IPS-NIHi11 (cell line): ENCODE measurements at places on chromosomes 3 and 15.

DNA sequence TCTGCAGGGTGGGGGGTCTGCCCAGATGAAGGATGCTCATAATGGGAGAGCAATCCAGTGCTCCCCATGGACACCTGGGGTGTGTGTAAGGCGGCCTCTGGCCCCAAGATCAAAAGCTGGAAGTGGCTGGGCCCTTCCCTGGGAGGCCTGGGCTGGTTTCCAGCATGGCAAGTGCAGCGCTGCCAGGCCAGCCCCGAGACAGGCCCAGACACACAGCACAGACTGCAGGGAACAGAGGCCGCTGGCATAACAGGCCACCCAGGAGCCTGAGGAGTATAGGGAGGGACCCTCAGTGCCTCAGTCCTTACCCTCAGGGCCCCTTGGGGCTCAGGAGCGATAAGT is 10.0 kb downstream of the ITPKA start:
- no peak for DNase-seq

DNA sequence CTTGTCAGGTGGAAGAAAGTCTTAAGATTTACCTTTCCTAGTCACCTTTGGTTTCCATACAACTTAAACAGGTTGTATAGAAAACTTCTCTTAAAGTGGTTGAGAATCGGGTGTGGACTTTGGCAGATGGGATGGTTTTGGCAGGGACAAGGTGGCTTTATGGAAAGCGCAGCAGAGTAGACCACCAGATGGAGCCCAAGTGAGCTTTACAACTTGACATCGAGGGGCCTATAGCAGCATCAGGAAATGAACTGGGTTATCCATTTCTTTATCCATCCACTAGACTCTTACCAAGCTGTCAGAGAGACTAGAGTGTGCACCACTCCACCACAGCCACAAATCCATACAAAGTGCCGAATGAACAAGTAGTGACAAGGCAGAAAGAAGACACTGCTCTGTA is 85.3 kb upstream of the MBNL1 start:
- DNase-seq, result peak; percentile 45

DNA sequence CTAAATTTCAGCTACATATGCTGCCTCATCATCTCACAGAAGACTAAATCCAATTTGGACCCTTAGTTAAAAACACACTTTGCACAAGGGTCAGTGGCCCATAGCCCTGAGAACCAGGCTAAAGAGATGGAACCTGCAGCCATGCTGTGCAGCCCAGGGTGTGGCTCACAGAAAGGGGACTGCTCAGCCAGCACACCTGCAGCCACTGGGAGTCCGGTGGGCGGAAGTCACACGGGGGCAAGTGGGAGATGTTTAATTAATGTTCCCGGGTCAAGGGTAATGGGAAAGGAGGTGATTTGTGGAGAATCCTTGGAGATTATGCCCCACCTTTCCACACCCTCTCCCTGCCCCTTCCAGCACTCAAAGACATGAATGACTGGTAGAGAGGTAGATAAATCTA is 467.4 kb downstream of the EPHB1 start:
- no peak for DNase-seq

DNA sequence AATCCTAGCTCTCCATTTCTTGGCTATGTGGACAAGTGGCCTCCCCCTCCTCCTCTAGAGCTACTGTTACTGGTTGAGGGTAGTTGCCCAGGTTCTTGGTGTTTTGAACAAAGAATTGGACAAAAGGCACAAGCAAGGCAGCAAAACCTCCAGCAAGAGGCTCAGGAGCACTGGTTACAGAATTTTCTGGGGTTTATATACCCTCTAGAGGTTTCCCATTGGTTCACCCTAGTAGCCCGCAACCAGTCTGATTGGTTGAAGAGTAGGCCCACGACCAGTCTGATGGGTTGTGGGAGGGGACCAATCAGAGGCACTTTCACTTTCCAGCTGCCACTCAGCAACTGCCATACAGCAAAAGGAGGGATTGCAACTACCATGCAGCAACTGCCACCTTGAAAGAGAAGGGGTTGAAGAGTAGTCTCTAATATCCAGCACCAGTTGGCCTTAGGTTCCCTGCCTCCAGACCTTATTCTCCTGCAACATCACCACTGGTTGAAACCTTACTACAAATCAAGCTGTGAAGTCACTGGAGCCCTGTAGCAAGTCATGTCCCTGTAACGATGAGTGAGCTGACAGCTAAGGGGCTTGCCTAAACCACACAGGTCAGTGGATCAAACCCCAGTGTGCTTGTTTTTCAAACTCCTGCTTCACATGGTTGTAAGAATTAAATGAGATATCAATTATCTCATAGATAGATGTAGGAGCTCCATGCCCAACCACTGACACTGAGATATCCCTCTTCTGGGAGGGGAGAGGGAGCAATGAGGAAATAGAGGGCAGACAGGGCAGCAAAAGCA is 2.9 kb upstream of the C15orf39 start:
- DNase-seq, result no peak

- no peak for DNase-seq
Observed at GRCh38 chr15:33730815-33731214, 237.5 kb upstream of the CHRM5 start.

DNA sequence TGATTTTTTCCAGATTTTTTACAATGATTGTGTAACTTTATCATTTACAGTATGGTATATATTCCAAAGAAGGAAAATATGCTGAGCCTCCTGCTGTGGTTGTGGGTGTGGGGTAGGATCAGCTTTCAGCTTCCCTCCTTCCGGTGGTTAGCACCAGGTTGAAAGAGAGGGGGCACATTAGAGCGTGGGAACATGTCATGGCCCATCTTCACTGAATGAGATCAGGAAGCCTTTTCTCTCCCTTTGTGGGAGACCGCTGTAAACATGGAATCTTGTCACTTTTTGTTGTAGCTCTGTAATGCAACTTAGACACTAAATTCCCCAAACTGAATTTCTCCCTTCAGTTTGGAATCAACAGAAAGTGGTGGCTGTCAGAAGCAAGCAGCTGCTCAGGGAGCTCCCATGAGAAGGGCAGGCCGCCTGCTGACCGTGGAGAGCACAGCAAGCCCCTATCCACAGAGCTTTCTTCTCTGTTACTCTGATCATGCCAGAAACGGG is 86.7 kb upstream of the LIMD1 start:
- DNase-seq, result peak; percentile 60

DNA sequence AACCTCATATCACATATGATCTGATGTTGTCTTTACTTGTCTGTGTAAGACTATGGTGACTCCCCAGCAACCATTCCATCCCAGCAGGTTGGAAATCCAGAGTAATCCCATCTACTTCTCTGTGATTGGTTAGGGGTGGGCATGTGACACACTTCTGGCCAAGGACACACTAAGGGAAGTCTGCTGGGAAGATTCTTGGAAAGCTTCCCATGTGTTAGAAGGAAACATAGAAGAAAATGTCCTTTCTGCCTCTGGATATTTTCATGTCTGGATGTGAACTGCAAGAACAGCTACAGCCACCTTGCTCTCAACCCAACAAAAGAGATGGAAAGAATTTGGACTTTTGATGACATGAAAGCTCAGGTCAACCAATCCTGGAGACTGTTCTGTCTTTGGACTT is 2.6 kb upstream of the UBE2Q2 start:
- DNase-seq, result peak; percentile 41

- no peak for DNase-seq
Observed at GRCh38 chr3:171108066-171108465, 81.5 kb upstream of the SLC2A2 start.

DNA sequence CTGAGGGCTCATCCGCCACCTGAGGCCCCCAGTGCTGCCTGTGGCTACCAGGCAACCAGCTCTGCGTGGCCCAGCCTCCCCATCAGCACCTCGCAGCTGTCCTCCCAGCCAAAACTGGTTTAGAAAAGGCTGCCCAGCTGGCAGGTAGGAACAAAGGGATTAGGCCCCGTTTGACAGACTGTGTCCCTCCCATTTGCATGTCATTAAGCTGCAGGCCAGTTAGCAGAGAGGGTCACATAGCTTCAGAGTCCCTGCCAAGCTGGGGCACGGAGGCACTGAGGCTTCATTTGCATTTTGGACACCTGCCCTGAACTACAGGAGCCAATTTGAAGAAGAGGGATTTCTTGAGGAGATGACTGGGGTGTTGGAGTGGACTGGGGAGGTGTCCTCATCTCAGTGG is 177.9 kb downstream of the TLE3 start:
- peak; percentile 81 for DNase-seq

- DNase-seq, result no peak
Observed at GRCh38 chr3:128151758-128152274, 1.5 kb upstream of the EEFSEC start.

DNA sequence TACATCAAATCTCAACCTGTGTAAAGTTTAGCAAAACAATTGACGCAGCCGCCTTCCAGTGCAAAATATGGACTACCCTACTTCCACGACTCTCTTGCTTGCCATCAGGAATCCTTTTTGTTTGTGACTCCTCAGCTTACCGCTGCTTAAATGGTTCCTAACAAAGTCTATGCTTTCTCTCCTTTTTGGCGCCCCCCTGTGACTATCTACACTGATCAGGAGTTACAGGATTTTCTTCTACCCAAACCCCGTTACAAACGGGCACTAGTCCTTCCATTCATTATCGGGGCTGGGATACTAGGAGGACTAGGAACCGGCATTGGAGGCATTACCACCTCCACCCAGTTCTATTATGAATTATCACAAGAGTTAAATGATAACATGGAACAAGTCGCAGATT is 184.0 kb downstream of the IGSF11 start:
- DNase-seq, result no peak

DNA sequence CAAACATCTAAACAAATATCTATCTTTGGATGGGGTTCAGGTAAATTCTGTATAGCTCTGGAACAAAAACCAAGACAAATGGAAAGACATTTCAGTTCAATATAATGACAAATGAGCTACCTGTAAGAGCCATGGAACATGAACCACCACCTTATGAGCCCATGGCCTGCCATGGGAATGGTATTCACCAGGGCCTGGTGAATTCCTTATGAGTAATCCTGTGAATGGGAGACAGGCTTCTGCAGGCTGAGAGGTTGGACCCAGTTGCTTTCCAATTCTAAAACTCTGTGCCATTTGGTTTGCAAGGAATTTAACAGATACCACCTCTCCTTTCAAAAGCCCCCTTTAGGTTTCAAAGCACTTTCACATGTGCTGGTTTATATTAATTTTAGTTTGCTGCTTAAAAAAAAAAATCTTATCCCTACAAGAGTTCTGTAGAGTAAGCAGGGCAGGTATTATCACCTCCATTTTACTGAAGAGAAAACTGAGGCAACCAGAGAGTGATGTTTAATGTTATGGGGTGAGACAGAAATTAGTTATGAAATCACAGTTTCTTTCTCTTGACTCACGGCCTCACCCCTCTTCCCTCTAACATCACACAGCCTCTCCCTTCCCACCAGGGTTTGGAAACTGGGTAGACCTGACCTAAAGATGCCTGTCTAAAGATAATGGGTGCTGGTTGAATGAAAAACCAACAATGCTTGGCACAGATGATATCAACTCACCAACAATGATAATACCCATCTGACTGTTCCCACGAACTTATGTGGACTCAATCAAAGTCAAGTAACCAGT is 397.6 kb upstream of the WNT5A start:
- no peak for DNase-seq

DNA sequence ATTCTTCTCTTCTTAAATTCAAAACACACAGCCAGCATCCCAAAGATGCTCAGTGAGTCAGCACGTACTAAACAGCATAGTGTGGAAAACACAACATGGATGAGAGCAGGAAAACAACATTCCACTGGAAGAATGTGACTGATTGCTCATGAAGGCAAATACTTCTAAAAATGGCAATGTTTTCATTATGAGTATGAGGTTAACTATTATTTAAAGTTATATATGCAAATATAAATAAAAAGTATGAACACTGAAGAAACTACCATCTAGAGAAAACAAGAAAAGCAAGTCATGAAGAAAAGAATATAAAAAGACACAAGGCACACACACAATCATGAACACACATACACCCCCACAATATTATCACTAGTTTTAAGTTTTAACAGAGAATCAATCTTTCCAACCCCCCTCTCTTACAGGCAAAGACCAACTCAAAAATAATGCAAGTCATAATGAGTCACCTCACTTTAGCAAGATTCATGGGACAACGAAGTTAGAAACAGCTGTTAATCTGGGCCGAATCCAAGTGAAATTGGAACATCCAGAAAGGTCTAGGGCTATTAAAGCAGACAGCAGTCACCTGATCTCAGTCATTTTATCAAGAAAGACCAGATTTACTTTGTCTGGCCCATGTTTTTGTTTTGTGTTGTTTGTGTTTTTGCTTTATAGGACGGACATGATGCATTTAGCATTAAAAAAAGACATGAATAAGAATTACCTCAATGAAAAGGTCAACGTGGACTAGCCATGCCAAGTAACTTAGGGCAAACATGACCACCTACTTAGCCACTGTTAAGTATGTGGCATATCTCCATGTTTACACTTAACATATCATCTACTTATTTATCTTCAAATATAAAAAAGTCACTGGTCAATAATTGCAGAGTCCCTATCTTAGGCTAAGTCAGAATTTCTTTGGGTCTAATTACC is 18.1 kb downstream of the GBE1 start:
- no peak for DNase-seq

DNA sequence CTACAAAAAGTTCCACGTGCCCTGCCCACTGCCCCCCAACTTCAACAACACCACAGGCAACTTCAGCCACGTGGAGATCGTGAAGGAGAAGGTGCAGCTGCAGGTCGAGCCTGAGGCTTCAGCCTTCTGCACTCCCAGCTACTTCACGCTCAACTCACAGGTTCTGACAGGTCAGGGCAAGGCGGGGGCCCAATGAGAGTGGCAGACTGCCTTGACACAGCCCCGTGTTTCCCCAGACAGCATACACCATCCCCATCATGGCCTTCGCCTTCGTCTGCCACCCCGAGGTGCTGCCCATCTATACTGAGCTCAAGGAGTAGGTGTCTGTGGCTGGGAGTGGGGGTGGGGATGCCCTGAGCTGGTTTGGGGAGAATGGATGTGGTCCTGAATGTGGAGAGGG is 12.6 kb downstream of the SLC38A3 start:
- no peak for DNase-seq

- no peak for DNase-seq
Observed at GRCh38 chr3:49359623-49360022, 1.5 kb upstream of the GPX1 start.

DNA sequence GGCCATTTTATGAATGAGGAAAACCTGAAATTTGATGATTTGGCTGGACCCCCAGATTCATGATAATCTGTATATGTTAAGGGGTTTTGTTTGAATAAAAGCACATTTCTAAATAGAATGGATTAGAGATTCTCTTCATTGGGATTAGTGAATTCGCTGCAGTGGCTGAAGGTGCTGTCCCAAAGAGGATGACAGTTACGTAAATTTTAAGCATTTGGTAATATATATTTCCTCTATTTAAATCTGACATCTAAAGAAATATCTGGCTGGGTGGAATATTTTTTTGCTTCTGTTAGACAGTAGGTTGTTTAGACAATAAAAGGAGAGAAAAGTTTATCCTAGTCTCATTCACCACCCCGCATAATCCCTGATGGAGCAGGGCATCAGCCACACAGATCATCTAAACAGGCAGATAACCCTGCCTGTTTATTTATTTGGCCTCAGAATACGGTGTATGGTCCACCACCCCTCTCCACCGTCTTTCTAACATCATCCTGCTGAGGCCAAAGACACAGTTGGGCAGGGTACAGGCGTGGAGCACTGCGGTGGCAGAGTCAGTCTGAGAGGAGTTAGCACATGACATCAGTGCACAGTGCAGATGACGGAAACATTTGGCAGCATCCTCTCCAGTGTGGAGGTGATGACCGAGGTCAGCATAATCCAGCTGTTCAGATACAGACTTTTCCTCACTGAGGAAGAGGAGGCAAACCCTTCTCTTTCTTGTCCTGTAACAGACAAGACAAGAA is 20.4 kb upstream of the NFKBIZ start:
- DNase-seq, result no peak

GRCh38 chr3:193655831-193656433 is 62.9 kb downstream of the OPA1 start:
- DNase-seq, result no peak
